ENCODE measurements at places on chromosomes 7 and 10.

GRCh38 chr7:78063758-78064157, 265.2 kb downstream of the PHTF2 start:
- no peak for DNase-seq

GRCh38 chr7:582931-583330, 63.3 kb upstream of the PDGFA start:
- DNase-seq: no peak

DNA sequence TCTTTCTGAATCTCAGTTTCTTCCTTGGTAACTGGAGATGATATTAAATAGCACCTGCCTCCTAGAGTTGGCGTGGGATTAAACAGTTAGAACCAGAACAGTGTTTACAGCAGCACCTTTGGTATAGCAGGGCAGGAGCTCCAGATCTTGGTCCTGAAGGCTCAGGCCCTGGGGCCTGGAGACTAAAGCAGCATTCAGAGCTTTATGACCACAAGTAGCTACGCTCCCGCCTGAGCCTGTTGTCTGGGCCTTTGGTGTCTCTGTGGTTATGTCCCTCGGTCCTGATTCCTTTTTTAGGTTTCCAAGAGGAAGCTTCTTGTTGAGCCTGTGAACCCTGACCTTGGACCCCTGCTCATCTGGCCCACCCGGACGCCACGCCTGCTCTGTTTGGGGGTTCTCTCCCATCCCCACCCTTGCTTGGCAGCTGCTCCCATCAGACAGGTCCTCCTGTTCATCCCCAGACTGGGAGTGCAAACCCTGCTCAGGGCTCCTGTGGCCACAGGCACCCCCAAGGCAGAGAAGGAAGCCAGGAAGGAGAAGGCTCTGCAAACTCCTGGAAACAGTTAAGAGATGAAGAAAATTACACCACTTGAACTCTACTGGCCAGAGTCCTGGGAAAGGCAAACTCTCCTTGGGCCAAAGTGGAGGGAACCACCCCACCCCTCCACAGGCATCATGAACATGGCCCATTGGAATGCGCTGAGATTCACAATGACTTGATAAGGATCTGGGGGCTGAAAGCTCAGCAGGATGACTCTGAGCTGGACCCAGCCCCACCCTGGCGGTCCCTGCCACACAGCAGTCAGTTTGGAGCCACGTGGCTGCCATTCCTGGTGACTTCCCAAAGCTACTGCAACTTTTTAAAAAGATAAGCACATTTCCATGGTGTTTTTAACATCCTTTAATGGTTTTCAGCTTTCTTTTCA, 50.1 kb upstream of the TMEM72 start:
- DNase-seq: no peak

DNA sequence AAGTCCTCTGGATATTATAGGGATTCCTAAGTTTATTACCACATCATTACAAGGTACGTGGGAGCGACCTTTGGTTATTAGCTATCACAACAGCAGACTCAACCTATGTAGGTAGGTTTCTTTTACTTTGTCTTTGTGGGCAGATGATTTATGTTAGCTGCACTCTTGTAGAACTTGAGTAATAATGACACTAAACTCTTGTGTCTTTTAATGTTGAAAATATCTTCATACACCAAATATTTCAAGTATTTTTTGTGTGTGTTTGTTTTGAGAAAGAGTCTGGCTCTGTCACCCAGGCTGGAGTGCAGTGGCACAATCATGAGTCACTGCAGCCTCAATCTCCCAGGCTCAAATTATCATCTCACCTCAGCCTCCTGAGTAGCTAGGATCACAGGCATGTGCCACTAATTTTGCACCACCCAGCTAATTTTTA, 19.2 kb upstream of the SUPV3L1 start:
- no peak for DNase-seq

DNA sequence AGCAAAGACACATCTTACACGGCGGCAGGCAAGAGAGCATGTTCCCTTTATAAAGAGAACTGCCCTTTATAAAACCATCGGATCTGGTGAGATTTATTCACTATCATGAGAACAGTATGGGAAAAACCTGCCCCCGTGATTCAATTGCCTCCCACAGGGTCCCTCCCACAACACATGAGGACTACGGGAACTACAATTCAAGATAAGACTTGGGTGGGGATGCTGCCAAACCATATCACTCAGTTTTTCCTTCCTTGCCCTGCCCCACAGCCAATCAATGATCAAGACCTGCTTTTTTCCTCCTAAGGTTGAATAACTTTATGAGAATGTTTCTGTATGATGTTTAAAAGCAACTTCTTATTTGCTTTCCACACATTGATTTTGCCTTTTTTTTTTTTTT, 3.1 kb upstream of the PTPRE start:
- DNase-seq: no peak

DNA sequence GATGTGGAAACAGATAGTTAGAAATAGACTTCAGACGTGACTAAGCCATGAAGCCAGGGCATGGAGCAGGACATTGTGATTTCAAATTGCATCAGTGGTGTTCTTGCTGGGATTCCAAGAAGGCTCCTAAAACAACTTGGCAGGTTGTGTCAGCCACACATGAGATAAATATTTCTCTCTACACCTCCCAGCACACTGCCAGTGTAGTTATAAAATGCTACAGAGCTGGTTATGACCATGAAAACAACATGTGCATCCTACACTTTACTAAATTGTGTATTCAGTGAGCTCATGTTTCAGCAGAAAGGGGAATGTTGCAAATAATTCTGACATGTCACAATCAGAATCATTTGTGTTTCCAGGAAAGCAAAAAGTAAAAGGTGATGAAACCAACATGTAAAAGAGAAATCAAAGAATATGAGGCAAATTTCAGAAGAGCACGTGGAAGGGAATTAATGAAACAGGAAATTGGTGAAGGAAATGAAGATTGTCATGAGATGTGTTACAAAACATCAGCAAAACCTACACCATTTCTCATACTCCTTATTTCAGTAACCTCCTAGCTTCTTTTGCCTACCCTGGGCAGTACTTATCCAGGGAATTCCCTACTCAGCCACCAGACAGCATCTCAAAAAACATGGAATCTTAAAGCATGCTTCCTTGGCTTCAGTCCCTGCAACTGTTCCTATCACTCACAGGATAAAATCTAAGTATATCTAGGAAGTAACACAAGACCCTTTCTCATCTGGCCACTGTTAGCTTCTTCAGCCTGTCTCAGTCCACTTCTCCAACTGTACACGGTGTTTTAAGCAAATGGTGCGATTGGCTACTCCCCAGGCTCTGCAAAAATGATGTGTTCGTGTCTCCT, 5.8 kb upstream of the CYP3A7 start:
- no peak for DNase-seq
